ENCODE measurements at places on chromosomes 13 and 19.

DNA sequence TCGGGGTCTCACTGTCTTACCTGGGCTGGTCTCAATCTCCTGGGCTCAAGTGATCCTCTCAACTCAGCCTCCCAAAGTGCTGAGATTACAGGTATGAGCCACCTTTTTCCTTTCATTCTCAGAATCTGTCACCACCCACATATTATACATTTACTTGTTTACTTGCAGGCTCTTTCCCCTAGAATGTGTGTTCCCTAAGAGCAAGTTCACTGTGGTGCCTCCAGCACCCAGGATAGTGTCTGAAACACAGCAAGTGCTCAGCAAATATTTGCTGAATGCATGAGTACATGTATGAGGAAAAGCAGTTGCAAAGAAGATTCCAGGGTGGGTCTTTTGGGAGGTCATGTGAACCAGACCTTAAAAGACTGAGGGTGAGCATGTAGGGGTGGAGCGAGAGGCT, 96.8 kb downstream of the RGCC start:
- DNase-seq = no peak

GRCh38 chr13:99085139-99085807, 107.4 kb upstream of the DOCK9 start:
- no peak for DNase-seq

GRCh38 chr19:47058621-47059022, 10.2 kb upstream of the TMEM160 start:
- DNase-seq = no peak

- no peak for DNase-seq
These were observed 1.4 kb downstream of the CRLF1 start for GRCh38 chr19:18605196-18605545.

DNA sequence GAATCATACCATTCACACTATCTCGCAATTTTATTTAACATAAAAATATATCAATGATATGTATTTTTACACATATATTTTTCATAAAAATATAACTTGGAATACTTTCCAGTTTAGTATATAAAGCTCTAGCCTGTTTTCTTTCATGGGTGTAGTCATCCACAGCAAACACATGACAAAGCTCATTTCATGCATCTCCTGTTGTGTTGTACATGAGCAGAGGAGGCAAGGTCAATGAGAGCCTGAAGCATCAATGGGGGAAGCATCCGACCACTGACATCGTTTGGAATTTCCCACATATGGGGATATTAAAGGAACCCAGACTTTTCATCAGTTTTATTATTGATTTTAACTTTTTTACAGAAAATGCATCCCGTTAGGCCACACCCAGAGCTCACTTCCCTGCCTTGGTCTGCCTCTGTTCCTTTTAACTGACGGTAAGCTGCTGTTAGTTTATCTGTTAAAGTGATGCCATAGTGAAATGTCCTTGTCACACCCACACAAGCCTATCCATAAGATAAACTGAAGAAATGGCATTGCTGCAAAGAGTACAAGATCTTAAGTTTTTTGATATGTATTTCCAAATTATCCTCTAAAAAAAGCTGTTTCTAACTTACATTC, 44.0 kb downstream of the MIPEP start:
- no peak for DNase-seq

GRCh38 chr13:75932636-75933035, 296.5 kb downstream of the LMO7 start:
- DNase-seq = peak; percentile 56

DNA sequence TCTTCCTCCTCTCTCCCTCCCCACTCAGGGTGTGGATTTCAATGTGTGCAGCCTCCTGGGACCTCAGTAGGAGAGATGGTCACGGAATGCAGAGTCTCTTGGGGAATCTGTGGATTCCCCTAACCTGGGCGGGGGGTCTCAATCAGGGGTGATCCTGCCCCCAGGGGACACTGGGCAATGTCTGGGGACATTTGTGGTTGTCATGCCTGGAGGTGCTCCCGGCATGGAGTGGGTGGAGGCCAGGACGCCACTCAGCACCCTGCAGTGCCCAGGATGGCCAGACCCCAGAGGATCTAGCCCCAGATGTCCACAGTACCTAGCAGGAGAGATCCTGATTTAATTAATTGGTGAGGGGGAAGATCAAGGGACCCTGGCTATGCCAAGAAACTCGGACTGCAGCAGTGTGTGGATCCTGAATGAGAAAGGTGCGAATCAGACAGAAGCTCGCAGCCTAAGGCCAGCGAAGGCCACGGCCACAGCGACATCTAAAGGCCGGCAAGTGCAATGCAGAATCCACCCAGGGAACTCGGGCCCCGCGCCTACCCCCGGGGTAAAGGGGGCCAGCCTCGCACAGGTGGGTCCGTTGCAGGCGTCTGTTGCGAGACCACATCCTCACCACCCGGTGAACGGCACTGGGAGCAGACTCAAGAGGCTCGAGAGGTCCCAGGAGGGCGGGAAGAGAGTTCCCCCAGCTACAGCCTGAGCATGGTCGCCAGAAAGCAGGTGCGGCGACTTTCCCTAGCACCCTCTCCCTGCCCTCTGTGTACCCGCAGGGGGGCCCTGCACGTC, 88.8 kb downstream of the GNG7 start:
- DNase-seq = no peak

DNA sequence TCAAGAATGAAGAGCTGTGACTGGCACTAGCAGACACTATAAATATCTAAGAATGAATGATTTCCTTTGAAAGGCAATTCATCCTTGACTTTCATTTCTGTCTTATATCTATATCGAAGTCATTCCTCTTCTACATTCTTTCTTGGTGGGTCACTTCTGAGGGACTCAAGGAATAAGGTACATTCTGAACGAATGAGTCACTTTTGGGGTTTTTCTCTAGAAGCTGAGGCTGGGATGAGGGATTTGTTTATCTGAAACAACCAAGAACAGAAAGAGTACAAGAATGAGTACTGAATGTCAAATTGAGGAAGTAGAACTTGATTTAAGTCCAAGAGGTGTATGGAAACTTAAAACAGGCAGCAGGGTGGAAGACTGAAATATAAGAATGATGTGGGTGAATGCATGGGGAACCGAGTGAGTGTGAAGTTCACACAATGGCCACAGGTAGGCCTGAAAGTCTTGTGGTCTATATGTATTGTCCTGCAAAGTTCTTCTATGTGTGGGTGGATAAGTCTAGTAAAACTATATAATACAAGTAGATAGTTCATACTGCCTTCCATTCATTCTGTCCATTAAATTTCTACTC, 343.9 kb downstream of the OXGR1 start:
- DNase-seq = no peak

DNA sequence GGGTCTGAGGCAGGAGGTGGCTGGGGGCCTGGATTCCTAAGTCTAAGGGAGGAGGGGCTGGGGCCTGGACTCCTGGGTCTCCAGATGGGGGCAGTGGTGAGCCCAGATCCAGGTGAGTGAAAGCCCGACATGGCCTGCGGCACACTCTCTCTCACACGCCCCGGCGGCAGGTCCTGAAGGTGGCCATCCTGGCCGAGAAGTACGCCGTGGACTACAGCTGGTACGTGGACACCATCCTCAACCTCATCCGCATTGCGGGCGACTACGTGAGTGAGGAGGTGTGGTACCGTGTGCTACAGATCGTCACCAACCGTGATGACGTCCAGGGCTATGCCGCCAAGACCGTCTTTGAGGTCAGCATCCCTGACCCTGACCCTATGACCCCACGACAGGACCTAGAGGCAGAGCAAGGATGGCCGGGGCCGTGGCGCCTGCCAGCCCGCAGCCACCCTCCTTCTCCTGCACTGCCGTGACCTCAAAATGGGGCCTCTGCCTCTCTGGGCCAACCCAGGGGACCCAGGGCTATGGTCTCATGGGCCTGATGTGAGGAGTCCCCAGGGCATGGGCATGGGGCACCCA, 13.2 kb downstream of the FUZ start:
- no peak for DNase-seq

- DNase-seq = peak; percentile 73
These were observed 17.1 kb downstream of the COL4A2 start for GRCh38 chr13:110324026-110324749.

GRCh38 chr19:33808399-33808798, 11.7 kb downstream of the KCTD15 start:
- DNase-seq = no peak

GRCh38 chr19:30028118-30028991, 86.3 kb downstream of the URI1 start:
- DNase-seq = no peak

DNA sequence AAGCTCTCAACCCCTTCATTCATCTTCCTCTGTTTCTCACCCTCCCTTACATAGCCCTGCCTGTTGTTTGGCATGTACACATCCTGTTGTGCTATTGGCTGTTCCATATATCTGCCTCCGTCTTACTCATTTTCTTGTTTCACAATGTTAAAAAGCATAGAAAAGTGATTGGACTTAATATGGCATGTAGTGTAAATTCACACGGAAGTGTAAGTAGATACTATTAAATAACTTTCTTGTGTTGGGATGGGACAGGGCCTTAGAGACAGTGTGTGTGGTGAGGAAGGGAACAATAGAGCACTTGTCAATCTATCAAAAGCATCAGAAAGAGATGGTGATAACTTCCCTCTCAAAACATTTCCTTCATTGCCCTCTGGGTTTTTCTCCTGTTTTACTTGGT, 12.3 kb downstream of the LMO7 start:
- DNase-seq = no peak

DNA sequence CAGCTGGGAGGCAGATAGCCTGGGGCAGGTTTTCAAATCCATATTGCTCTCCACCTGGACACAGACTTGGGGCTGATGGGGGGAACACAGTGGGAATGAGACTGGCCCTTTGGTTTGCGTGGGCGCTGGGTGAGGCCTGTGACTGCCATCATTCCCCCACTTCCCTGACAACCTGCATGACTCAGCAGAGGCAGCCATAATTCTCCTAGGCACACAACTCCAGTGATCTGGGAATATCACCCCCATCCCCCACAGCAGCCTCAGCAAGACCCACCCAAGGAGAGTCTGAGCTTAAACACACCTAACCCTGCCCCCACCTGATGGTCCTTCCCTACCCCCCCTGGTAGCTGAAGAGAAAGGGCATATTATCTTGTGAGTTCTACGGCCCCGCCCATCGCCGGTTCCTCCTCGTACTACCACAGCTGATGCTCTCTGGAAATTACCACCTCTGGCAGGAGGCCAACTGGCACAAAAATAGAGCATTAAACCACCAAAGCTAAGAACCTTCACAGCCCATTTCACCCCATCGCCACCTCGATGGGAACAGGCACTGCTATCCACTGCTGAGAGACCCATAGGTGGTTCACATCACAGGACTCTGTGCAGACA, 71.0 kb downstream of the RNF17 start:
- DNase-seq = peak; percentile 14

- no peak for DNase-seq
These were observed 1.6 kb upstream of the ZBTB7A start for GRCh38 chr19:4068047-4068966.

- no peak for DNase-seq
These were observed 23.9 kb downstream of the GATAD2A start for GRCh38 chr19:19429361-19429760.

GRCh38 chr13:93724187-93724586, 497.6 kb downstream of the GPC6 start:
- DNase-seq = no peak

DNA sequence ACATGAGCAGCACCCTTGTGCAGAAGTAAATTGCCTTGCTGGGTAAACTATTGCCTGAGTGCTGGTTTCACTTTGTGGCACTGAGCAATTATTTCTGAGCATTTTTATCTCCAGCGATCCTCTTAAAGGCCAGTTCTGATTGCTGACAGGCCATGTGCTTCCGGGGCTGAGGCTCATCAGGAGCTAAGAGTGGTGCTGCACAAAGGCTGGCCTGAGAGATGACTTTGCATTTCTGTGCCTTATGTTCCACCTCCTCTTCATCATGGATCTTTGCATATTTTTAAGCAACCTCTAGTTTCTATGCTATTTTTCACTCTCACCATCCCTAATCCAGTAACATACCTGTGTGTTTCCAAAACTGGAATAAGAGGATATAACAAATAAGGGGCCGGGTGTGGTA, 17.6 kb upstream of the COG6 start:
- no peak for DNase-seq

DNA sequence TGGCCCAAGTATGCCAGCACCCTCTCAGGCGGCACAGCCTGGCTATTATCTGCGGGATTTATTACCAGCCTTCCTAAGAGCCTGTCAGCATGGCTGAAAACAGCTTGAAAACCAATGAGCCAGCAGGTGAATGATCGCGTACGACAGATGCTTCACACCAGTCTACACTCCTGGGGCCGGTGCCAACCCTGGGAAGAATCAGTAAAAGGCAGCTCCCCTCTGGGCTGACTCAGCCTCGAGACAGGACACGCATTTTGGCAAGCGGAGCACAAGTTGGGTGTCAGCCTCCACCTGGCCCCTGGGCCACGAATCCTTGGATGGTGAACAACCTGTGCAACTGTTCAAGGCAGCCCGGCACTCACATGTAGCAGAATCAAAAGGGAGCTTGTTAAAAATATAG, 15.6 kb downstream of the EMP3 start:
- peak; percentile 50 for DNase-seq

DNA sequence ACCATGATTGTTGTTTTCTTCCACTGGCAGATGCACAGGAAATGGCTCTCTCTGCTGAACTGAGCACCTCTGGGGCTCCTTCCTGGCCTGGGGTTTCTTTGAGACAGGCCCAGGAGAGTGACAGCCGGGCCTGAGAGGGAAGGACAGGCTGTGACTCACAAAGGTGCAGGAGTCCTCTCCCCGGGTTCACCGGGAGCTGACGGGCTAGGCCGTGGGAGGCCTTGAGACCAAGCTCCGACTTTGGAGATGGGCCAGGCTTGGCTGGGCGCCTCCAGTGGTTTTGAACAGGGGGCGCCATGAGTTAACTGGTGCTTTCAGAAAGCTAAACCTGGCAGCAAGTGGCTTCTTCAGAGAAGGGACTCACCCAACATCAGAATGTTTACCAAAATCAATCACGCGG, 143.4 kb downstream of the URI1 start:
- DNase-seq = peak; percentile 51

GRCh38 chr13:70812481-70812880, 704.2 kb upstream of the KLHL1 start:
- no peak for DNase-seq

GRCh38 chr13:53045189-53045588, 16.6 kb downstream of the OLFM4 start:
- peak; percentile 95 for DNase-seq

GRCh38 chr13:102868366-102868936, 22.6 kb downstream of the ERCC5 start:
- no peak for DNase-seq

GRCh38 chr19:30473334-30473867, 101.2 kb downstream of the ZNF536 start:
- DNase-seq = no peak

DNA sequence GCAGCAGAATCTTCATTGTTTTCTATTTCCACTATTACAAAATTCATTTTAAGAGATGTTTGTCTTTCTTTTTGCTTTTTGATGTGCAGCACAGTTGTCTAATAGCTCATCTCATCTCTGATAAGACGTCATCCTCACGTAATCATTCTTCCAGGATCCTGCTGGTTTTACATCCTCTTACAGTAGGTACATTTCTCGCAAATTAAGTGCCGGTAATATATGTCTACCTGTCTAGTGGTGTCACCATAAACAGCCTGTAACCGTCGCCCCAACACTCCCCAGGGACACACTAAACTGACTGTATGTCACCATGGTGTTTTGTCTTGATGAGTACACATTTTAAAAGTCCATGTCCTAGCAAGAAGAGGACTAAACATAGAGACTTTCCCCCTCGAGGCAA, 94.5 kb upstream of the VSTM2B start:
- no peak for DNase-seq

GRCh38 chr19:12913011-12913561, 6.0 kb downstream of the SYCE2 start:
- peak; percentile 97 for DNase-seq

GRCh38 chr13:45540864-45541263, 74.7 kb downstream of the ERICH6B start:
- DNase-seq = no peak
